Astrocyte of the hippocampus (primary cell): ENCODE measurements at places on chromosomes 1 and 21.

DNA sequence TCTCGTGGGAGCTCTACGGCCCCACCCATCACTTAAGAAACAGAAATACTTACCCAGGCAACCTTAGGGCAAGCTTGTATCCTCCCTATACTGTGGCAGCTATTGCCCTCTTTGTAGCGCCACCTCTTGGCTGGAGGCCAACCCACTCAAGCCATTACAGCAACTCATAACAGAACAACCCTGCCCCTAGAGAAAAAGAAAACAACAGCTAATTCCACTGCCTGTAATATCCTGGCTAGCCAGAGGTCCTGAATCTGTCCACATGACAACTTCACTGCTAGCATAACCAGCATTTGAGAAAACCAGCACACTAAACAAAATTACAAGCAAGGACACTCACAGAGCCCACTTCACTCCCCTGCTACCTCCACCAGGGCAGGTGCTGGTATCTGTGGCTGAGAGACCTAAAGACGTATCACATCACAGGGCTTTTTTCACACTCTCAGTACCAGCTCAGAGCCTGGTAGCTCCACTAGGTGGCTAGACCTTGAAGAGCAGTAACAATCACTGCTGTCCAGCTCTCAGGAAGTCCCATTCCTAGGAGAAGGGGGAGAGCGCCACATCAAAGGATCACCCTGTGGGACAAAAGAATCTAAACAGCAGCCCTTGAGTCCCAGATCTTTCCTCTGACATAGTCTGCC is 14.5 kb upstream of the MX1 start:
- peak; percentile 43 for DNase-seq

- no peak for DNase-seq
Measured at GRCh38 chr1:90200646-90201205, 205.8 kb downstream of the ZNF326 start.

- DNase-seq, result no peak
Measured at GRCh38 chr1:243658594-243659105, 191.4 kb downstream of the AKT3 start.

DNA sequence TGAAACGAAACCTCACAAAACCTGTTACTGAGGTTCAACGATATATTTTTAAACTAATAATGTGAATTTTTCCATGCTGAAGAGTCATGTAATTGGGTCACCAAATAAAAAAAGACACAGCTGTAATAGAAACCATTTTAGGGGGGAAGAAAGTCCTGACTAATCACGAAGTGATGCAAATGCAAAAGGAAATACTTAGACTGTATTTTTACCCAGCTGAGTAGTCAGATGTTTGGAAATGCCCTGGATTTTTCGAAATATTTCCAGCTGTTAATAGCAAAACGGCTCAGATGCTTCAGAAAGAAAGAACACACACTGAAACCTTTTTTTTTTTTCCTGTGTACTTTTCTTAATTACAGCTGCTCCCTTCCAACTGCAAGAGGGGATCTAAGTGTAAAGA is 210.3 kb downstream of the SETD4 start:
- DNase-seq, result no peak
